Fibroblast of lung (primary cell): ENCODE measurements at places on chromosomes 6 and 20.

DNA sequence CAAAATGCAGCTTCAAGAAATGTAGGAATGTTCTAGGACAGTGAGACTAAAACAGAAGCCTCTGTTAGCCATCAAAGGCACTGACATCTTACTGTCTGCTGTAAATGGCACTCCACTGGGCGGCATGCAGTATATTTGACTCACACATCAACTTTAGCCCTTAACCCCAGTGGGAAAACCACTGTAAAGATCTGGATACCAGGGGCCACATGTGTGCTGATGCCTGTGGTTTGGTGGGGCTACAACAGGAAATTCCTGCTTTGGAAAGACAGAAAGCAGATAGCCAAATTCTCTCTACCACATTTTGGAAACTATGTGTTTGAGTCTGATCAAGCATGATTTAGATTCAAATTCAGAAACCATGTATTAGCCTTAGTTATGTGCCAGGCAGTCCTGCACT, 4.3 kb downstream of the PFDN4 start:
- peaks cover 7% of the 10 kb centered on the region for H3K4me1 ChIP-seq
- DNase-seq, result peak; percentile 86
- no peaks in the 10 kb centered on the region for H3K27me3 ChIP-seq
- H3K4me3 ChIP-seq, result no peak overlapping the region

DNA sequence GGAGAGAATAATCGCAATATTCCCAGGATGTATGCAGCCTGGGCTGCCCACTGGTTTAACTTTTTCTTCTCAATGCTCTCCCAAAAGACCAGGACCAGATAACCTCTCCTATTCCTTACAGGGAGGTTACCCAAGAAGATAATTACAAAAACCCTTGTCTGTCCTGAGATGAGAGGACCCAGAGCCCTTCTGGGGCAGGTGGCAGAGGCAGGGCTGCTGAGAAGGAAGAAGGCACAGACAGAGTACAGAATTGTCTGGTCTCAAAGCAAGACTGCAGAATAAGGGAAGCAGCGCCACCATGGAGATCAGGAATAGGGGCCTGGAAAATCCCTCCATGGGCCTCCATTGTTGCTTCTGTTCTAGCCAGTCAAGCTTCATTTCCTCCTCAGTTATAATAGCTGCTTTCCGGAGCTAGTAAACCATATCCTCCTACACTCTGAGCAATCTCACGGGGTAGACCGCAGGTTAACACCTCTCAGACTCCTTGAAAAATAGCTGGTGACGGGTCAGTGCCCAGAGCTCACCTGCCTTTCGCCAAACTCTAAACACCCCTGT, 463 bp upstream of the HLA-DMB start:
- no peaks in the 10 kb centered on the region for H3K36me3 ChIP-seq
- peaks cover 4% of the 10 kb centered on the region for H3K4me1 ChIP-seq
- no peak overlapping the region for H3K4me3 ChIP-seq
- H3K27ac ChIP-seq, result no peak overlapping the region

DNA sequence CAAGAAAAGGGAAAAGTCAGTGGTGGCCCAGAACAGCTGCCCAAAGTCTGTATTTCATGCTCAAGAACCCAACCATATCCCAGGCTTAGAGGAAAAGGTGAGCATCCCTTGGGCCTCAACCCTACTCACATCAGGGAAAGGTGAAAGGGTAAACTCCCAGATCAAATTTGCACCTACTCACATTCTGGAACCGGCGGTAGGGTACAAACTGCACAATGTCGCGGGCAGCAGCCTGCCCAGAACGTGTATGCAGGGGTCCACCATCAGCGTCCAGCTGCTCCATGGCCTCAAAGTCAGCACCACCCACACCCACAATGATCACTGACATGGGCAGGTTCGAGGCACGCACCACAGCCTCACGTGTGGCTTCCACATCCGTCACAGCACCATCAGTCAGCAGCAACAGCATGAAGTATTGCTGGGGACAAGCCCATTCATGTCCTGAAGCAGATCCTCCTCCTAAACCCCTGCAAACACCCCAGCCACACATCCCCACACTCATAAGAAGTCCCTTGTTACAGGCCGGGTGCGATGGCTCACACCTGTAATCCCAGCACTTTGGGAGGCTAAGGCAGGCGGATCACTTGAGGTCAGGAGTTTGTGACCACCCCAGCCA, 10.9 kb downstream of the SPAG4 start:
- no peak for DNase-seq
- peaks cover 16% of the 10 kb centered on the region for H3K36me3 ChIP-seq
- H3K4me3 ChIP-seq, result no peak overlapping the region
- no peaks in the 10 kb centered on the region for H3K27me3 ChIP-seq
- no peak overlapping the region for H3K27ac ChIP-seq

DNA sequence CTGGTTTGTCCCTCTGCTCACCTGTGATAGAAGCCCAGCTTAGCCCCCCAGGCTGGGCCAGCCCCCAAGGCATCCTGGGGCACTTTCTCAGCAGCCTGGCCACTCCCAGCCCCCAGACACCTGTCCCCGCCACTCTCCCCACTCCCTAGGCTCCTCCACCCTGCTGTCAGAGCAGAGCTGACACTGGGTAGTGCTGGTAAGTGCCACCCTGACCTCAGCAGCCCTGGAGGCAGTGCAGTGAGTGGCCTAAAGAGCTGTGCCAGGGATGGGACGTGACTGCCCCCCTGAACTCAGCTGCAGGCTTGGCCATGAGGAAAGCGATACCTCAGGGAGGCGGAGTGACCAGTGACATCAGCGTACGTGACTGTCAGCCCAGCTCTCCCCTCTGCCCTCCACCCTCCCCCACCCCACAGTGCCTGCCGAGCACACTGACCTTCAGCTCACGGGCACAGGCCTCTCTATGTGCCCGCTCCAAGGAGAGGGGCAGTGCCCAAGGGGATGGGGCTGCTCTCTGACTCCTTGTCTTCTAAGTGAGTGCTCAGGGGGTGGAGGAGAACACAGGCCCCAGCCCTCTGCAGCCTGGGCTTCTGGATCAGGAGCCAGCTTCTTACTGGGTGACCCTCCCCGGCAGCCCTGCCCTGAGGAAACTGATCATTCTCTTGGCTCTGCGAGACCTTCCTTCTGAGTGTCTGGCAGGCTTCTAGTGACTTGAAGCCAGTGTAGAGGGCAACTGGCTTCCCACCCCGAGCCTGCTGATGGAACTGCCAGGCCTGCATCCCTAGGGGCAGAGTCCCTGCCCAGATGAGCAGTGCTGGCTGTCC, 172.7 kb downstream of the MRPL14 start:
- H3K27me3 ChIP-seq, result no peaks in the 10 kb centered on the region
- no peaks in the 10 kb centered on the region for H3K4me1 ChIP-seq
- no peaks in the 10 kb centered on the region for H3K36me3 ChIP-seq

- no peak overlapping the region for H3K27ac ChIP-seq
- H3K36me3 ChIP-seq, result no peaks in the 10 kb centered on the region
- H3K4me3 ChIP-seq, result no peak overlapping the region
- no peaks in the 10 kb centered on the region for H3K27me3 ChIP-seq
- peaks cover 9% of the 10 kb centered on the region for H3K4me1 ChIP-seq
These were observed 29.1 kb upstream of the STX16 start for GRCh38 chr20:58621906-58622548.

- no peaks in the 10 kb centered on the region for H3K27me3 ChIP-seq
- H3K36me3 ChIP-seq, result peaks cover 7% of the 10 kb centered on the region
- no peak overlapping the region for H3K27ac ChIP-seq
These were observed 10.7 kb upstream of the ADRM1 start for GRCh38 chr20:62292108-62292507.

DNA sequence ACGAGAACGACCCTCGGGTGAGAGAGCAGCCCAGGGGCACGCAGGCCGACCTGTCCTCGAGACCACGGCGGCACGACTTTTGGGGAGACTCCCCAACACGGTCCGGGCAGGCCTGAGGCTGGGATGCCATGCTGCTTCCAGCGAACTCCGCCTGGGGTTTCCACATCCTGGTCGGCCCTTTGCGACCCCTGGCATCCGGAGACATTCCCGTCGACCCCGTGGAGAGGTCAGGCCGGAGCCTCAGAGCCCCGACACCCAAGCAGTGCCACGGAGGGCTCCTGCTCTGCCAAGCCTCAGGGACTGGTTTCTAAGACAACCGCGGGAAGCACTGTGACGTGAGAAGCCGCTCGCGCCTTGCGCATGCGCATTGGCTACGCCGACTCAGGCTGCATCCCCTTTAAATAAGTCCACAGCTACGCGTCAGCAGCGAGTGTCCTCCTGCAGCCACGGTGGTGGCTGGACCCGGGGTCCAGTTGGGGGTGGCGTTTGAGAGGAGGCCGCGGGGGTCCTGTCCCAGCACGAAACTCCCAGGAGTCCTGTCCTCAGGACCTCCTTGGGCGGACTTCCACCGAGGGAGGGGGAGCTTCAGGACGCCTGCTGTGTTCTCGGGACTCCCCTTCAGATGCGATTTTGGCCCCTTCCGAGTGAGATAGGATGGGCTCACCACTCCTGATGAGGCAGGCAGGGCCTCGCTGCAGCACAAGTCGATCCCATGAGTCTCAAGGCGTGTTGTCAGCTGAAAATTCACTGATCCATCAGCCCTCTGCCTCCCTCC, 1089.3 kb upstream of the DEFB115 start:
- H3K27ac ChIP-seq, result no peak overlapping the region
- H3K36me3 ChIP-seq, result no peaks in the 10 kb centered on the region
- no peak overlapping the region for H3K4me3 ChIP-seq
- no peaks in the 10 kb centered on the region for H3K4me1 ChIP-seq

GRCh38 chr6:41786451-41787218, 859 bp upstream of the TOMM6 start:
- peak overlapping the region; percentile 97 for H3K27ac ChIP-seq
- H3K4me3 ChIP-seq, result peak overlapping the region; percentile 100
- peaks cover 3% of the 10 kb centered on the region for H3K36me3 ChIP-seq
- H3K4me1 ChIP-seq, result peaks cover 4% of the 10 kb centered on the region

DNA sequence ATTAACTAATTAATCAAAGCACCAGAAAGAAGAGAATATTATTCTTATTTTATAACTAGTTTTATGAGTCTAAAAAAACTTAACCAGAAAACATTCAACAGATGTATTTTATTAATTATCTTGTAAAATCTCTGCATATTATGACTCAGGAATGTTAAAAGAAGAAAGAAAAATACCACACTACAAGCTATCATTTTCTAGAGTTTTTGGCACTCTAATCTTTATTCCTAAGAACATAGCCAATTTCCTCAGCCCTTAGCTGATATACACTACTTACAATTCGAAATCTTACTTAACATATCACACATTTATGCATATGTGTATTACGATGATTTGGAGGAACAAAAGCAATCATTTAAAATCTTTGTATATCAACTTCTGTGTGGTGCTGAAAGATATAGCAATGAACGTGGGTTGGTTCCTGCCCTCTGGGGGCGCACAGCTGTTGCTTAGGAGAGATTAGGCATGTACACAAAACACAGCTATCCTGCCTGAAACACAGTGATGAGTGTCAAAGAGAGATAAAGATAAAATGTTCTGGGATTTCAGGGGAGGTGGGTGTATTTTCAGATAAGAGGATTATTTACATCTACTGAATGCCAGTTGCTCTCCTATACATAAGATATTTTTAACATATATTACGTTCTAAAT, 404.5 kb downstream of the SYNE1 start:
- no peak overlapping the region for H3K4me3 ChIP-seq
- no peak overlapping the region for H3K27ac ChIP-seq
- no peaks in the 10 kb centered on the region for H3K4me1 ChIP-seq
- H3K36me3 ChIP-seq, result peaks cover 7% of the 10 kb centered on the region
- H3K27me3 ChIP-seq, result no peaks in the 10 kb centered on the region

- H3K4me1 ChIP-seq, result no peaks in the 10 kb centered on the region
- H3K4me3 ChIP-seq, result peak overlapping the region; percentile 72
- DNase-seq, result no peak
- H3K27ac ChIP-seq, result no peak overlapping the region
- H3K27me3 ChIP-seq, result peaks cover 78% of the 10 kb centered on the region
These were observed 1.5 kb downstream of the TFAP2A start for GRCh38 chr6:10413262-10413849.

GRCh38 chr6:118186672-118187567, 279.9 kb downstream of the SLC35F1 start:
- no peaks in the 10 kb centered on the region for H3K27me3 ChIP-seq
- H3K4me1 ChIP-seq, result peaks cover 3% of the 10 kb centered on the region

- no peak overlapping the region for H3K4me3 ChIP-seq
- no peaks in the 10 kb centered on the region for H3K27me3 ChIP-seq
- no peak for DNase-seq
- no peaks in the 10 kb centered on the region for H3K36me3 ChIP-seq
These were observed 347.3 kb upstream of the CDH4 start for GRCh38 chr20:60904730-60905129.

DNA sequence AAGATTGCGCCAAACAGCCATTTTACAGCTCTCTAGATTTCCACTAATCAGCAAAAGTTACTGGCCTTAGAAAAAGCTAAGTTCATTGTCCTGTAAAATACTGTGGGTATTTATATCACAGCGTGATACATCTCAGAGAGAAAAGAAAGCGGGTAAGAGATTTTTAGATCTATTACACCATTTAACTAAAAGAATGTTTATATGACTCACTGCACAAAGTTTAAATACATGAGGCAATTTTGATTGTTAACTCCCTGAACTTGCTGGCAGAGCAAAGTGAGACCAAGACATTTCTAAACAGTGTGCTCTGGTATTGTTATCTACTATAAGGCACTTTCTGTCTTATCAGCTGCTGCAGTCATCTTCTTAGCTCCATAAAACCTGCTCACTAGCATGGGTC, 314.3 kb downstream of the EPHA7 start:
- H3K27ac ChIP-seq, result no peak overlapping the region
- no peaks in the 10 kb centered on the region for H3K4me1 ChIP-seq
- H3K27me3 ChIP-seq, result no peaks in the 10 kb centered on the region
- H3K4me3 ChIP-seq, result no peak overlapping the region
- H3K36me3 ChIP-seq, result no peaks in the 10 kb centered on the region
- DNase-seq, result peak; percentile 67

DNA sequence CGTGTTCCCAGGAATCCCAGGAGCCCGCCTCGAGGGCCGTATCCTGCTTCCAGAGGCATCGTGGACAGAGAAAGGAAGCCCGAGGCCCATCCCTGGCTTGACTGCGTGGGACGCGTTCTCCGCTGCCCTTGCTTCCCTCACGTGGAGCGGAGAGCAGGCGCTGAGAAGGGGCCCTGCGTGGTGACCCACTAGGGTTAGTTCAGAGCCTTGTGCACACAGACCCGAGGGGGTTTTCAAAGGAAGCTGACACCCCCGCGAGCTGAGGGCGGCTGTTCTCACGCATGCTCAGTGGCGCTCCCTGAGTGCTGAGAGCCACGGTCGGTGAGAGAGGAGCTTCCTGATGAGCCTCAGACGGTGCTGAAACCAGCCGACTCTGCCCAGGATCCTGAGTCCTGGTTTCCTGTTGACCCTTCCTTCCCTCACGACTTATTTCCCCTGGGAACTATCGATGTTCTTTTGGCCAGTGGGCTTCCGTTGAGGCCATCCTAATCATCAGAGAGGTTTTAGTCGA, 28.9 kb upstream of the CCR6 start:
- no peaks in the 10 kb centered on the region for H3K27me3 ChIP-seq
- H3K4me3 ChIP-seq, result no peak overlapping the region
- H3K36me3 ChIP-seq, result no peaks in the 10 kb centered on the region
- DNase-seq, result no peak
- no peaks in the 10 kb centered on the region for H3K4me1 ChIP-seq
